IPS DF 19.7 (cell line): ENCODE measurements at places on chromosomes 5 and 9.

GRCh38 chr9:21684831-21685362 lies 117.5 kb upstream of the MTAP start:
- no peak for DNase-seq

- DNase-seq, result no peak
Measured at GRCh38 chr9:16551692-16552091, 318.8 kb downstream of the BNC2 start.

DNA sequence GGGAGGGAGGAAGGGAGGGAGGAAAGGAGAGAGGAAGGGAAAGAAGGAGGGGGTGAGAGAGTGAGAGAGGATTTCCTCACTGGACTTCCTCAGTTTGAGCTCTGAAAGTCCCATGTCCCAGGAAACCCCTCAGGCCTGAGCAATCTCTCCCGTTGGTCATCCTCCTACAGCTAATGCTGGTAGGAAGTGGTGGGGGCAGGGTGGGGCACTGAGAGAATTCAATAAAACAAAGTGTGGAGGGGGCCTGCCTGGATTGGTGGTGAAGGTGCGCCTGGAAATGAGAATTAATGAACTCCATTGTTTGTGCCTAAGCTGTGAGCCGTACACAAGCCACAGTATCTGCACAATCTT lies 195.0 kb downstream of the RGS3 start:
- no peak for DNase-seq

DNA sequence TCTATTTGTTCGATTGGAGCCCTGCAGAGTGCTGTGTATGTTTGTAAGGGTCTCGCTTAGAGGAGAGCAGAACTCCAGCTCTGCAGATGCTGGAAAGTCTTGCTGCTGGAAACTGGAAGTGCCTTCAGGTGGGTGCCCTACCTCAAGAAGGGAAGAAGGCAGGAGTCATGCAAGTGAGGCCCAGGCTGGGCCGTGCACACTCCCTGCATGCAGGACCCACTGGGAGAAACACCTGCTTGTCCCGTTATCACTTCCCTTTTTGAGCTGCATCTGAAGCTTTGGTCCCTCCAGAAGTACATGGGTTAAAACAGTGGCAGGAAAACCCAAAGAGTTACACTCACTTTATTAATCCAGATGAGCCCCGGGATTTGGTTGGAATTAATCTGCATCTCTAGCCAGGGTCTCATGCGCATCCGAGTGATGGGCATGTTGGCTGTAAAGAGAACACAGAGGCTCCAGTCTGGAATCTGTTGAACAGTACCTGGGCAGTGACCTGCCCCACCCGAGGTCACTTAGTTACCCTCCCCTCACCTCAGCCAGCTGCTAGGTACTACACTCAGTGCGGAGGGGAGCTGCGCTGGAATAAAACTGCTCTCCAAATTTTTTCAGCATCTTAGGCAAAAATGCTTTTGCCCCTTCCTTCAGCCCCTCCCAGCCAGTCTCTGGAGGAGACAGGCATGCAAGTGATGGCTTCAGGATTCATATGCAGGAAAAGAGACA lies 1.4 kb downstream of the IRF1 start:
- no peak for DNase-seq

- no peak for DNase-seq
Measured at GRCh38 chr9:94952565-94953373, 226.3 kb downstream of the AOPEP start.

- no peak for DNase-seq
Measured at GRCh38 chr9:77011973-77012821, 7.3 kb upstream of the FOXB2 start.

DNA sequence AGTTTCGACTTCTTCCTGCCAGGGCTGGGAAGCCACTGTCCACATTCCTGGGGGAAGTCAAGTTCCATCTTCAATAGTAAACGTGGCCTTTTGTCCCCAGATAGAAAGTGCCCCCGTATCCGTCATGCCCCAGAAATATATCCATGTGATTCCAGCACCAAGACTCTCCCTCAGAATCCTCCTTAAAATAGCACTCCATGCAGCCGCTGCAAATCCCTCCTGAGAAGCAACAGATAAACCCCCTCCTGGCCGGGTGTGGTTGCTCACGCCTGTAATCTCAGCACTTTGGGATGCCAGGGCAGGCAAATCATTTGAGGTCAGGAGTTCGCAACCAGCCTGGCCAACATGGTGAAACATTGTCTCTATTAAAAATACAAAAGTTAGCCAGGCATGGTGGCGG lies 126.1 kb downstream of the OLFM1 start:
- no peak for DNase-seq

DNA sequence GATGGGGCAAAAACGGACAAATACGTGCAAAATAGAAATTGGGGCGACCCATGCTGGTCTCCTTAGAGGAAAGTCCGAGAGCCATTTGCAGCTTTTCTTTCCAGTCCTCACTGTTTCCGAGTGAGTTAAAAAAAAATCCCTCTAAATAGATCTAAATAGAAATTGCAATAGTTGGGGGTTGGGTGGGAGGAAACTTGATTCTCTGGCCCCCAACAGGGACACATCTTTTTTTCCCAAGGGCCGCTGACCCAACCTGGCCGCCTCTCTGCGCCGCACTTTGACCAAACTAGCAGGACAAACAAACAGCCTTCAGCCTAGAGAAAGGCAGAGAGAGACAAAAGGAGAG lies 2.8 kb upstream of the NKX2-5 start:
- no peak for DNase-seq

DNA sequence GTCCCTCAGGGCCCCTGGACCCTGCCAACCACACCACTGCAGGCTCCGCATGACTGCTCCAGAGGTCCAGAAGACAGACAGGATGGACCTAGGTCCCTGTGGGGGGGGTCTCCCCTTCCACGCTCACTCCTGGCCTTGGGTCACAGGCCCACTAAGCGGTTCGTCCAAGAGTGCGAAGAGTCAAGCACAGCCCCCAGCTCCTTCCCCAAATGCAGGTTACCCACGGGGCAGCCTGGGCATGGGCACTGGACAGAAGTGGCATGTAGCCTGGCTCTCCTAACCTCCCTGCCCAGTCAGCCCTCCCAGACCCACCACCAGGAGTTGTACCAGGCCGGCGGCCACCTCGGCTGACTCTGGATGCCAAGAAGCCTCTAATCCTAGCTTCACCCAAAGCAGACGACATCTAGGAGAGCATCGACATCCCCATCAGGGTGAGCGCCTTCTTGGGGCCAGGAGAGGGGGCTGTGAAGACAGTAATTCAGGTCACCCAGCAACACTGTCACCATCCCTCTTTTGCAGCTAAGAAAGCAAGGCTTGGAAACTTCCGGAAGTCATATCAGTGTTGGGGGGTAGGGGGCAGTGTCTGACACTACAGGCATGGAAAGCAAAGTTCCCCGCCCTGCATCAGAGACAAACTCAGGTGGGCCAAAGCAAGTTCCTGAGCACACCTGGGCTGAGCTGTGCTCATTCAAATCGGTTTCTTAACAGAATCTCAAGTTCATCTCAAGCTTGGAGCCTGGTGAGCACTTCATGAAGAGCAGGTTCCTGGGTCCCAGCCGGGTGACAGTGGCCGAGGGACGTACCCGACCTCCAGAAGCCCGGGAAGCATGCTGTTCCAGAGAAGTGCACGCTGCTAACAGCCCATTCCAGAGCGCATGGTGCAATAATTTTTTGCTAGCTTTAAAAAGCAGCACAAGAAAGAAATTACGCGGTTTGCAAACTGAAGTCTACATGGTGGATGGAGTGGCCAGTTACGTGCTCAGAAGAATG lies 68.7 kb downstream of the SEMA4D start:
- peak; percentile 80 for DNase-seq

- no peak for DNase-seq
Measured at GRCh38 chr5:179608131-179608581, 15.3 kb downstream of the HNRNPH1 start.

GRCh38 chr5:53191548-53192165 lies 82.1 kb upstream of the MOCS2 start:
- DNase-seq, result no peak

DNA sequence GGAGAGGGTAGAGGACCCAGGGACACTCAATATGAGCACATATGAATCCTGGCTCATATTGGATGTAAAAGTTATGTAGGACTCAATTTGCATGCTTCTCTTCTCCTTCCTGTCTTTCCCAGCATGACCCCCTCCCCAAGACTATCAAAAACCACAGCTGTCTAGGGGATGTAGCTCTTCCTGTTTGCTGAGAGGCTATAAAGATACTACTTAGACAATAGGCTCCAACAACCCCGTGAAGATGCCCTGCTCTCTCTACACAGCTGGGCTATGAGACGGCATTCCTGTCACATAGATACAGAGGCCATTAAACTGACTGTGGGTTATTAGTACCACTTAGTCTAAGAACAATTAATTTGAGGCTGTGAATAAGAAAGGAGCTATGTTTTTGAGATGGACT lies 56.5 kb upstream of the PCSK1 start:
- DNase-seq, result no peak

DNA sequence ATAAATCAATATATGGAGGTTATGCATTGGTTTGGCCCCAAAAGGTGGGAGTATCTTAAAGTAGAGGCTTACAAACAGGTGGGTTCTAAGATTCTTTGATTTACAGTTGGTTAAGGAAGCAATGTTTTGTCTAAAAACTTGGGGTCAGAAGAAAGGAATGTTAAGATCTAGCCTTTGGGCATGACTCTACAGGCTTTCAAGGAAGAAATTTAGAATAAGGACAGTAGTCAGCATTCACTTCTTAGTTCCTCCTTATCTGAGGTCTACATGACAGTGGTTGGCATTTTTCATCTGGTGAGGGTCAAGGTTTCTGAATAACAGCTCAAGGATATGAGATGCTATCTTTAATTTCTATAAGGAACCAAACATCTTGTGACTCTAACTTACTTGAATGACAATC lies 122.8 kb downstream of the CAMK4 start:
- no peak for DNase-seq

DNA sequence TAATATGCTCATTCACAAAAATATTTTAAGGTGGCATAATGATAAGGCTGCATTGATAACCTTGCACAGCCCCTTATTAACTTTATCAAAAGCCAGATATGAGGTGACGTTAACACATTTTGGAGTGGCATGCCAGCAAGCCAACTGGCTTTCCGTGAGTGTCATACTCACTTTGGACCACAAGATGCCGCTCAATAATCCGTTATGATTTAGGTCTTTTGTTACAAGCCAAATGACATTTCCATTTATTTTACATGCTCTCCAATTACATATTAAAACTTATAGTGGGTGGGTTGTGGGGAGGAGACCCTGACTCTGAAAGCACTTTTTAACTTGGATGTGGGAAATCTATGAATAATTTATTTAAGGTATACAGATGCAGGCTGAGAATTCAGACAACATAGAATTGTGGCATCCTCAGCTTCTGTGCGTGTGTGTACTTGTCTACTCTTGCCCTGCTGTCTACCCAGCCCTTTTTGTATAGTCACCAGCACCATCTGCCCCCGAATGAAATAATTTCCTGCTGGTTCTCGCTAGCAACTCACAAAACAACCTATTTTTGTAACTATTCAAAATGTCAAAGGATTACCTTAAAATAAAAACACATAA lies 305.1 kb downstream of the PSAT1 start:
- no peak for DNase-seq

GRCh38 chr9:133742849-133743444 lies 4.8 kb upstream of the SARDH start:
- peak; percentile 75 for DNase-seq

- DNase-seq, result no peak
Measured at GRCh38 chr5:64451551-64451950, 54.3 kb upstream of the RGS7BP start.

DNA sequence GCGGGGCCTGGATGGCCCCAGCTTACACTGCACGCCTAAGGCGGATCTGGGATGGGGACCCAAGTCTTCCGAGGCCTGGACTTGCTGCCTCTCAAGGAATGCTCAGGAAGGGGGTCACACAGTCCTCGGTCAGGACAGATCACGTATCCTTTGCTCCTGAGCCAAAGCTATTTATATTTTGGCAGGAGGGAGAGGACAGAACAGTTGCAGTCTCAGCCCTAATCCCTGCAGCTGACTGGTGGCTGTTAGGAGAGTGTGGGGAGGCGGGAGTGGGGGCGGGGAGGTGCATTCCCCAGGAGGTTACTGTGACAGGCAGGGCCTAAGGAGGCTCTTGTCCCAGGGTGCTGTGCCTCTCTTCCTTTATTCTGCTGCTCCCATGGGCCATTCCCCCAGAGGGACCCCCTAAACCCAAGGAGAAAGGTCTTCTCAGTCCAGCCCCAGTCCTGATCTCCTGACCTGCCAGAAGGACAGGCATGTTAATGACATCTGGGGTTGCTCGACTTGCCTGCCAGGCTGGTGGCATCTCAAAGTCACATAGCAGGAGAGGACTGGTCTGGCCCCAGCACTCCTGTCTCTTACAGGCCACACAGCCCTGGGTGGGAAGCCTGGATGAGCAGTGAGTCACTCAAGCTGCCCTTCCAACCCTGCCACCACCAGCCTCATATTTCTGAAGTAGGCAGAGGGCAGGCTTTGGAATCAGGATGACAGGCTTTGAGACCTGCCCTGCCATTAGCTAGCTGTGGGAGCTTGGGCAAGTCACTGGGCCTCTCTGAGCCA lies 51.9 kb downstream of the COL27A1 start:
- no peak for DNase-seq

DNA sequence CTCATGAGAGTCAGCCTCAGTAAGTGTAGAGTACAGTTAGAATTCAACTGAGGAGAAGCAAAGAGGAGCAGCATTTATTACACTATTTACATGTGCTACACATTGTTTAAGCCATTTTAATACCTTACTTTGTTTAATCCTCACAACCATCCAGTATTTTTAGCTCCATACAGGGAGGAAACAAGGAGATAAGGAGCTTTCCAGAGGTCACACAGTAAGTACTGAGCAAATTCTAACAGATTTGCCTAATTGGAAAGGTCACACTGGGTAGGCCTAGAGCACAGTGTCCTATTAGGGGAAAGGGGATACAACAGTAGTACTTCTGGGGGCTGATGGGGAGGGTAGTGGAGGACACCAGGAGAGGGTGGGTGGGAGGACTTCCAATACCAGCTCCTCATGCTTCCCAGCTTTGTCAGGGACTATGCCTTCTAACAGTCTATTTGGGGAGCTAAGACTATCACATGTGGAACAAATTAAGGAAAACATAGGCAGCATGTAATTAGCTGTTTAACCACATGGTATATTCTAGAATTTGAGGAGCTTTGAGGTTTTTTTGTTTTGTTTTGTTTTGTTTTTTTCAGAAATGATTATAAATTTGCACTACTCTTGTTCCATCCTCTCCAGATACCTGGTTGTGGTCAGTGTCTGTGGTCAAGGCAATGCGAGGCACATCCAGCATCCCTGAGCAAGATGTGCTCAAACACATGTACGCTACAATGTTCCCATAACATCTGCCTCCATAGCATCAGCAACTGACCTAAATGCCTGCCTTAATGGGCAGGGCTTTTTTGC lies 96.0 kb upstream of the SLC12A2 start:
- no peak for DNase-seq
